ENCODE measurements at places on chromosomes 4 and X. TPM values are rescaled to one million over a fixed set of nuclear protein-coding genes. Genes with fewer than 3 reads are reported as not detected.

DNA sequence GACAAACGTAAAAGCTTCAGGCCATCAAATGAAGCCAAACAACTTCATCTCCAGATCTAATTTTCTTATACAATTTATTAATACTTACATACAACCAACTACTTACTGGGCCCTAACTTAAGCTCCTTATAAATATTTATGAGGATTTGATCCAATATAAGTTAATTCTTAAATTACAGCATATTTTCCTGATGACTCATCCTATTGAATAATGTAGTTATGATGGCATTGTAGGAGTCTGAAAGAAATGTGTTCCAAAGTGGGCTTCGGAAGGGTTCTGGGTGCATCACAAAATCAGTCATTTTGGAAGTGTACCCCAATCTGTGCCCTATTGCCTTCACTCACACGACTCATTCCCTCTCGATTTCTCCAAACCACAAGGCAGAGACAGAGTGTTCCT lies 455.1 kb upstream of the CTSO start:
- no peak for DNase-seq

SHROOM2 gene
- total RNA-seq = 3.1 TPM

FSTL5 gene
- total RNA-seq = 9.2 TPM

DNA sequence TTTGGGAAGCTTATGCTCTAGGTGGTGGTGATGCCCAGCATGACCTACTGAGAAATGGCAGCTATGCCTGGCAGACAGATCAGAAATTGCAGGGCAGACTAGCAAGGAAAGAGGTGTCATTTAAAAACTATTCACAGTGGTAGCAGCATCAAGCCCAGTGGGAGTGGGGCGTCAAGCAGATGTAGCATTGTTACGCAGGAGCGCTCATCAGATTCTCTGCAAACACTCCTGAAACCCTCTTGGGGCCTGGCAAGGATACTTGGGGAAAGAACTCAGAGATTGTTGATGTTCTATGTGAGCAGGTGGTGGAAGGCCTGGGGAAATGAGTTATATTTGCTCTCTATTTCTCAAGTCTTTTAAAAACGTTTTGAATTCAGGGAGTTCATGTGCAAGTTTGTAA lies 437.6 kb downstream of the RAPGEF2 start:
- no peak for DNase-seq

DNA sequence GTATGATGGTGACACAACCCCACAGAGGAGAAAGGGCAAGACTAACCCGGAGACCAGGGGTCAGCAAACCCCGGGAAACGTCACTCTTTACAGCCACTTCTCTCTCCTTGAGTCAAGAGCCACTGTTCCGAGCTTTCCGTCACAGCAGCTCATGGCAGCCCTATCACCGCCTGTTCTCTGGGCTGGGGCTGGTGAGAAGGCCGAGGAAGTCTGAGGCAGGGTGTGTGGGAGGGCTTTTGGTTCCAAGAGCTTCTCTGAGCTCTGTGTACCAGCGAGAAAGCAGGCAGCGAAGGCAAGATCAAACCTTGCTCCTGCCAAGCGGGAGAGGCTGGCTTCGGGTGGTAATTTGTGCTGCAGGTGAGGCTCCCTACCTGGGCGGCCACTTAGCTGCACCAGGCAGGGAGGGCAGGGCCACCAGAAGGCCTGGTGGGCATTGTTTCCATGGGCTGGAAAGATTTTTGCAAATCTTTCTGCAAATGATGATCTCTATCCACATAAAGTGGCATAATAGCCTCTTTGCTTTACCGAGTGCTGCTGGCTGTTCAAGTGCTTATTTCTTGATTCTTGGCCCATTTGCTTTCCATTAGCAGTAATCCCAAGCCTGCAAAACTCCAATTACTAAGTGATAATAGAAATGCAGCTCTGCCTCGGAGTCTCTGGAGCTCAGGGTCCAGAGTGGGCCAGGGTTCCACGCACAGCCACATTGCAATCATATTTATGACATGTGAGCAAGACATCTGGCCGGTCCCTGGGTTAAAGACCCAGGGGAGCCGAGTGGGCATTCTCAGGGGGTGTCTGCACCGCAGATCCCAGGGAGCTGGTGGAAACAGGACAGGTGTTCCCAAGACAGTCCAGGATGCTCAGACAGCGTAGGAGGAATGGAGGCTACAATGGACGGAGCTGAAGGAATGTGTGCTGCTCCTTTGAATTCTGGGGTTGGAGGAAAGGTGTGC lies 41.5 kb downstream of the DCTD start:
- no peak for DNase-seq

PLK4 gene
- total RNA-seq = 5.6 TPM

DNA sequence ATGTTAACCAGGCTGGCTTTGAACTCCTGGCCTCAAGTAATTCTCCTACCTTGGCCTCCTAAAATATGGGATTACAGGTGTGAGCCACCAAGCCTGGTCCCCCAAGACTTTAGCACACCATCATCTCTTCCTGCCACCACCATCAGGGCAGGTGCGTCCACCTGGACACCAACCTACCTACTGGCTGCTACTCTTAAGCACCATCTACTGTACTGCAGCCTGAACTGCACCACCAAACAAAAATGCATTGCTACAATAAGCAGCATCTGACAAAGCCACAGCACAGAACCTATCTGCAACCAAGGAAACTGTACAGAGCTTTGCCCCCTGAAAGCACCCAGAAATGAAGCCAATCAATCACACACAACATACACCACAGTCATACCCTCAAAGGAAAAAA lies 139.7 kb downstream of the EFHC2 start:
- no peak for DNase-seq

GRCh38 chr4:89434364-89434988 lies 126.9 kb upstream of the GPRIN3 start:
- DNase-seq = no peak

RPL10 gene
- 1,779 TPM for total RNA-seq

- DNase-seq = peak; percentile 46
Observed at GRCh38 chr4:4226606-4227438, at the start of gene OTOP1. Gene OTOP1, minus strand, starts transcription at chr4:4226929. Its CDS starts 65 bp downstream, at chr4:4226864.

Measured in glutamatergic neuron (in vitro differentiated cells).